ENCODE measurements at places on chromosomes 2 and 18.

- no peak for DNase-seq
These were observed 61.6 kb upstream of the NCOA1 start for GRCh38 chr2:24429197-24430074.

- DNase-seq = no peak
These were observed 94.7 kb upstream of the EFEMP1 start for GRCh38 chr2:56018267-56018666.

GRCh38 chr2:203690117-203690431 lies 16.4 kb upstream of the CD28 start:
- DNase-seq = no peak

DNA sequence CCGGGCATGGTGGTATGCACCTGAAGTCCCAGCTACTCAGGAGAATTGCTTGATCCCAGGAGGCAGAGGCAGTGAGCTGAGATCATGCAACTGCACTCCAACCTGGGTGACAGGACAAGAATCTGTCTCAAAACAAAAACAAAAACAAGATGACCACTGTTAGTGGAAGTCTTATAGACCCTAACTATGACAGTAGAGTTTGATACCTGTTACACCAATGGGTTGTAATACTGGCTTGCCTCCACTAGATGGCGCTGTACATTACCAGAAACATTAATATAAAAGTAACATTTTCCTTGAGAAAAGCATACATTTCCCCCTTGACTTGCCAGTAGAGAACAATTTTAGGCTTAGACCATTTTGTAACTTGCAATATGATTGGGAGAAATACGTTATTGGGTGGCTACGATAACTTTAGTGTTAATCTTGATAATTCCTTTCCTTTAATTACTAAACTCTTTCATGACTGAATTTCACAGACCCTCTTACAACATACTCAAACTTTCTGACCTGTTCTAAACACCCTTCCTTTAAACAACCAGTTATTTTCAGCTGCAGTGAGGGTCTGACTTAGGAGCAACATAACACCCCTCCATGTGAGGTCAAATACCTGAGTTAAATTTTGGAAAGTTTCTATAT lies 19.5 kb downstream of the SLC25A52 start:
- DNase-seq = no peak

DNA sequence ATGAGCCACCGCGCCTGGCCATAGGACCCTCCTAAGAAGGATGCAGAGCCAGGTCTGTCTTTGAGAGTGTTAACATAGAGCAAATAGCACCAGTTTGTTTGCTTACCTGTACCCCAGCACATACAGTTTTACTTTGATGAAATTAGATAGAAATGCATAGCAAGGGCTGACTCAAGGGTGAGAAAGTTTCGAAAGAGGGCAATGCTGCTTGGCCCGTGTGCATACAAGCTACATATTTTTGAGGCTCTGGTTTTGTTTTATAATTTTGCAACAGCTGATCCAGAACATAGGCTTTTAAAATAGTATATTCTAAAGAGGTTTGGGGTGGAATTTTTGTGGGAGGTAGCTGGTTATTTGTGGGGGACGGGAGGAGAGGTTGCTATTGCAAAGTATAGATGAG lies 151.7 kb downstream of the MCFD2 start:
- no peak for DNase-seq

DNA sequence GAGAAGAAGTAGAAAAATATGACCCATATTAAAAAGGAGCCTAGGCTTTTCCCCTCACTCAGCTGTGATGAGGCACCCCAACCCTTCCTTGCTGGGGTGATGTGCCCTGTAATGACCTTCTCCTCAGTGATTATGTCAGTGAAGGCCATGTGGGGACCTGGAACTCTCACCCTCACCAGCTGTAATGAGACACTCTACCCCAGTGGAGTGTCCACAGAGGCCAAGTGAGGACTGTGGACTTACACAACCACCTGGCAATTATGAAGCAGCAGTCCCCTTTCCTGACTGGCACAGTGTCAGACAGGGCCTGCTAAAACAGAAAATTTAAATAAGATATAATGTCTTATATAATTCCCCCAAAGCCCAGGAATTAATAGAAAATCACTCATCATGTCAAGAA lies 54.2 kb downstream of the SEMA4F start:
- DNase-seq = no peak

DNA sequence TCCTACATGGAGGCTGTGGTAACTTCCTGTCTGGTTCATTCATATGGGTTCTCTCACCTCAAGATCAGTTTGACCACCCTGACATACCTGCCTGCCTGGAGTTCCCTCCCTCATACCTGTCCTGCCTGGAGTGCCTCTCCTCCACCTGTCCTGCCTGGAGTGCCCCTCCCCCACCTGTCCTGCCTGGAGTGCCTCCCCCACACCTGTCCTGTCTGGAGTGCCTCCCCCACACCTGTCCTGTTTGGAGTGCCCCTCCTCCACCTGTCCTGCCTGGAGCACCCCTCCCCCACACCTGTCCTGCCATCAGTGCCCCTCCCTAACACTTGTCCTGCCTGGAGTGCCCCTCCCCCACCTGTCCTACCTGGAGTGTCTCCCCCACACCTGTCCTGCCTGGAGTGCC lies 461.9 kb downstream of the PTPRM start:
- no peak for DNase-seq

- no peak for DNase-seq
These were observed 134.1 kb upstream of the GPC1 start for GRCh38 chr2:240301256-240301795.

DNA sequence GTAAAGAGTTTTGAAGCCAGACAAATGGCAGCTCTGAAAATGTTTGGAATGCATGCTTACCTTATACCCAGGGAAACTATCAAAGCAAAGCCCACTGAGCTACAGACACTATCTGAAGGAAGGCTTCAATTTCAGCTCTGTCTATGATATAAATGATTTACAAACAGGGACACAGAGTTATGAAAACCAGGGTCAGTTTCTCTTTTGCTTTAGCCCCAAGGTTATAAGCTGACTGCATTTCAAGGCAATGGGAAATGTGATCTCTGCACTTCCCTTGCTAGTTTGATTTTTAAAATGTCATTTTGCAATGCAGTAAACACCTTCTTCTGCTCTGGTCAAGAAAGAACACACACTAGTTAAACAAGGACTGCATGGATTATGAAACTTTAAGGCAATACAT lies 65.2 kb upstream of the CCDC195 start:
- no peak for DNase-seq

DNA sequence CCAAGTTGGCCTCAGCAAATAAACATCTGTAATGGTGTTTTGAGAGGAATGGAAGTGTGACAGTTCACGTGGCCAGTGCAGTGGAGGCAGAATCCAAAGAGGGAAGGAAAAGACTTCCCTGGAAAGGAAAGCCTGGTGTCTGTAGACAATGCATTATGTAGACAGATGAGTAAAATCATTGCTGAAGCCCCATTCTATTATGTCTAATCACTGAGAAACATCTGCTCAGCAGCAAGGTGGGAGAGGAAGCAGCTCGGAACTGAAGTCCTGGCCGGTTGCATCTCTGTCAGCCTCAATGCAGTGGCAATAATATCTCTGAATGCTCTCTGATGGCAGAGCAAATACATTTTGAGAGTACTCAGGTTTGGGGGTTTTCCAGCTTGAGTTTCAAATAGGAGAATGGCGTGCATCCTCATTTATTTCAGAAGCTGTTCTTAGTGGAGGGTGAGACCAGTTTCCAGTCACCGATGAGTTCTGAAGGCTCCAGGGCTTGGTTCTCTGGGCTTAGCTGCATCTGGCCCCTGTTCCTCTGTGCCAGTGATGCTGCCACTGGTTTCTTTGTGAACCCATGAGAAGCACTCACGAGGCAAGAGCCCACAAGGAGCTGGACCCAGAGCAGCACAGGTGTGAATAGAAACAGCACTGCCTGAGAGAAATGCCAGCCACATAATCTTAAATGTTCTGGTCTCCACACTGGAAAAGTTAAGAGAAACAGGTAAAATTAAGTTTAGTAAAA lies 63.3 kb downstream of the RPIA start:
- no peak for DNase-seq

DNA sequence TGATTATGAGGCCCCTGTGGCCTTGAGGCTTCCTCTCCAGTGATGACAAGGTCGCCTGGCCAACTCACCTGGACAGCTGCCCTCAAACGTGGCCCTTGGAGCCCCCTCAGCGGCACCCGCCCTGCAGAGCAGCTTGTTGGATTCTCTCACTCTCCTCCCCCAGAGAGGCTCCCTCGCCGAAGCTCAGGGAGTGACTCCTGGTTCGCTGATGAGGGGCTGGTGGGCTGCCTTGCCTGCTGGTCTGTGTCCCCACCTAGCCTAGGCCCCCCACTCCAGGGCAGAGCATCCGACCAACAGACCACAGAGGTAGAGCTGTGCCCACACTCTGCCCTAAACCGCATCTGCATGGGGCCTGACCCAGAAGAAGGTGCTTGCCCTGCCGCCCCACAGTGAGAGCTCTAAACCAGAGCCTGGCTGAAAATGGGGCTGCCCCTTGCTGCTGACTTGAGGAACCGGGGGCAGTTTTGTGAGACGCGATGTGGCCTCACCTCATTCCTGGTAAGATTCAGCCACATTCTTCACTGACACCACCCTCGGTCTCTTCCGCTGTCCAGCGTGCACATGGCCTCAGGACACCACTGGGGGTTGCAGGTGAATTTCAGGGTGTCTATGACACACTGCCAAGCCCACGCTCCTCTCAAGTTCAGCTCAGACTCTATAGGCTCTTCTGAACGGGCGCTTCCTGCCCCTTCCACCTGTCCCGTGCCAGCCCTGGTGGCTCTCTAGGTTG lies 131.6 kb downstream of the CABLES1 start:
- no peak for DNase-seq

- DNase-seq = peak; percentile 37
These were observed 1.2 kb downstream of the CABLES1 start for GRCh38 chr18:23136326-23137096.

All from activated naive CD8-positive, alpha-beta T cell treated with anti-CD3 and anti-CD28 coated beads, Interleukin-2, amount 10 ng/mL, durations not matched to agents 7 days and 5 days (primary cell).